Erythroblast (primary cell): ENCODE measurements at places on chromosomes 2 and 18.

DNA sequence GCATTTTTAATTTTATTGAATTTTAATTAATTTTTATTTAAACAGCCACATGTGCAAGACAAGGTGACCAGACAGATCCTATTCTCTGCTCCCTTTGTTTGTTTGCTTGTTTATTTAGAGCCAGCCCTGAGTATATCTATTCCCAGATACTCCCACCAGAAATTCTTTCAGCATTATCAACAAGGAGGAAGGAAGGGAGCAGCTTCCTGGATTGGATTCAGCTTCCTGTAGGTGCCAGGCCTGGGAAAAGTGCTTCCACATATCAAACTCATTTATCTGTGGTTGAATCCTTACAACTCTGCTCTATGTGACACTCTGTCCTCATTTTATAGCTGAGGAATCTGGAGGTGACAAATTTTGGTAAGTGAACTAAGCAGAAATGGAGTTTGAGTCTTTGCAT, 60.5 kb upstream of the KLF7 start:
- DNase-seq, result no peak

DNA sequence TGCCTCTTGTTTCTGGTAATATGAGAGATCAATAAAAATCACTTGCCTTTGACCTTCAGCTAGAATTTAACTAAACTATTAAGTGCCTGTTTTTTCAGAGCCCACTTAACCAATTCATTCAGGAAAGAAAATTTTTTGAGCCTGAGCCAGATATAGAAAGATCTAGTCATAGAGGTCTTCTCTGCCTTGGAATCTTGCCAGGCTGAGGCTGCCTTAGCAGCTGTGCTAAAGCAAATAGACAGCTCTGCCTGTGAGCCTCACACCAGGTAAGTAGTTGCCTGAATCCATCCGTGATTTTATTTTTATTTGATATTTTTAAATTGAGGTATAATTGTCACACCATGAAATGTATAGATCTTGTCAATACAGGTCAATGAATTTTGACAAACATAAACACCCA, 27.4 kb downstream of the EVX2 start:
- no peak for DNase-seq

- DNase-seq, result no peak
Measured at GRCh38 chr18:58625839-58626238, 3.1 kb downstream of the ALPK2 start.

DNA sequence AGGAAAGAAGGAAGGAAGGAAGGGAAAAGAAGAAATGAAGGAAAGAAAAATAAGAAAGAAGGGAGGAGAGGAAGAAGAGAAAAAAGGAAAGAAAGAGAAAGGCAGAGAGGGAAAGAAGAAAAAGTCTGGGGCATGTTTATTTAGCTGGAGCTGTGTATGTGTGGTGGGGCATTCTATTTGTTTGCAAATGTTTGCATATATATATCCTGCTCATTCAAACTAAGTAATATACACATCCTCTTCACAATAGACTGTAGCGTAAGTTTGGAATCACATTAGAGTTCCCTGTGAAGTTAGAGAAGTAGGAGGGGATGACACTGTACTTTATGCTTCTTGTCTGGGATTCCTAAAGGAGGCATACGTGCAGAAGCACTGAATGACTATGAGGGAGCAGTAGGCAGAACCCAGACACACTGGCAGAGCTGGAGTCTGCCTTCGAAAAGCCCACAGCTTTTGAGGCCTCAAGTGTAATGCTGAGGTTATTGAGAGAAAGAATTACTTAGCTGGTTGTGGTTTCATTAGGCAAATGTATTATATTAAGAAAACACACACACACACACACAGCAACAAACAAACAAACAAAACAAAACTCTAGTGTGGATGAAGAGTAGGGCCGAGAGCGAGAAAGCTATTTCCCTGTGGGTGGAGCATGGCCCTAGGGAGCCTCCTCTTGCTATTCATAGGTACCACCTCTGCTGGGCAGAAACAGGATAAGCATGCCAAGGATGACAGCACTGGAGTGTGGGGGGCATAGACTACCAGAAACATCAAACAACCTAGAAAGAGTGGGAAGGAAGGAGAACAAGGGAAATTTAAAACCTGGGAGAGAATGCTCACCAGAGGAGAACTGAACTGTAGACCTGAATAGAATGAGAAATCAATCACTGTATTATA, 905.1 kb upstream of the NXPH2 start:
- no peak for DNase-seq

GRCh38 chr2:36515538-36515937, 82.4 kb downstream of the FEZ2 start:
- no peak for DNase-seq

DNA sequence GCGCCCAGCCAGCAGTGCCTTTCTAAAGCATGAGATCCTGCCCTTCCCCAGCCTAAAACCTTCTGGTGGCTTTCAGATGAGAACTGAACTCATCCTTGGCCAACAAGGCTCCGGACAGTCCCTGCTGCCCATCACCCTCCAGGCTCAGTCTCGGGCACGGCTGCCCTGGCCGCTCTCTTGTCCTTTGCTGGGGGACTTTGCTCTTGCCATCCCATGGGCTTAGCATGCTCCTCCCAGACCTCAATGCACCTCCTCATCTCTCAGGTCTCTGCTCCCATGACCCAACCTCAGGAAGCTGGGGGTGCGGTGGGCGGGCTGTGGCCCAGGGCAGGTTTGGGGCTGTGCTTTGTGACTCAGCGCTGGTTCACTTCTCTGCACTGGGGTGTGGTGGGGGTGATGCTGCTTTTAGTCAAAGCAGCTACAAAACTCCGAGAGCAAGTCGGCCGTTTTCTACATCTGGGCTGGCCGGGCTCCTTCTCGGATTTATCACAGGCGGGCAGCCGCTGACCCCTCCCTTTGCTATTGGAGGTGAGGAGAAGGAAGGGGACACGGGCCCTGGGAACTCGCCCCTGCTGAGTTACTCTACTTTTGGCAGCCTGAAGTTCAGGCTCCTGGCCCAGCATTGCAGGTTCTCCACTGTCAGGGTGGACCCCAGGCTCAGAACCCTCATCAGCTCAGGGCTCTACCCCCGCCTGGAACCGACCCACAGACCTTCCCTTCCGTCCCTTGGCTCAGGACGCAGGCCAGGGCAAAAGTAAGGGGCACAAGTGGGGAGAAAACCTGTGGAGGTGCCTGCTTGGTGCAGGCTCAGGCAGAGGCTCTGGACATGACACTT, 90.6 kb upstream of the TAF1B start:
- no peak for DNase-seq

DNA sequence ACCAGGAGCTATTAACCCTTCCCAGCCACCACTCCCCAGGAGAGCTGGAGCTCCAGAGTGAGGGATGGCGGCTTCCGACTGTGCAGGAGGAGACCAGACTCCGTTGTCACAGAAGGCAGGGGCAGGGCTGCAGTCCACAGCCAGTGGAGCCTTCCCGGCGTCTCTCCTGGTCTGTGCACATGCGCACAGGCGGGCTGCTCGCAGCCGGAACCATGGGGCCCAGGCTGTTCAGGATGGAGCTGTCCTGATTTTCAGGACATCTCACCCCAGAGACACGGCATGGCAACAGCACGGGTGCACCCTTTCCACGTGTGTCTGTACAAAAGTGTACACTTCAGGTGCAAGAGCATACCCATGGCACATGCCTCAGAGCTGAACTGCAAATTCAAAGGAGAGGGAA, 28.9 kb downstream of the EIPR1 start:
- no peak for DNase-seq

- DNase-seq, result no peak
Measured at GRCh38 chr2:84938194-84938879, 32.6 kb upstream of the KCMF1 start.

DNA sequence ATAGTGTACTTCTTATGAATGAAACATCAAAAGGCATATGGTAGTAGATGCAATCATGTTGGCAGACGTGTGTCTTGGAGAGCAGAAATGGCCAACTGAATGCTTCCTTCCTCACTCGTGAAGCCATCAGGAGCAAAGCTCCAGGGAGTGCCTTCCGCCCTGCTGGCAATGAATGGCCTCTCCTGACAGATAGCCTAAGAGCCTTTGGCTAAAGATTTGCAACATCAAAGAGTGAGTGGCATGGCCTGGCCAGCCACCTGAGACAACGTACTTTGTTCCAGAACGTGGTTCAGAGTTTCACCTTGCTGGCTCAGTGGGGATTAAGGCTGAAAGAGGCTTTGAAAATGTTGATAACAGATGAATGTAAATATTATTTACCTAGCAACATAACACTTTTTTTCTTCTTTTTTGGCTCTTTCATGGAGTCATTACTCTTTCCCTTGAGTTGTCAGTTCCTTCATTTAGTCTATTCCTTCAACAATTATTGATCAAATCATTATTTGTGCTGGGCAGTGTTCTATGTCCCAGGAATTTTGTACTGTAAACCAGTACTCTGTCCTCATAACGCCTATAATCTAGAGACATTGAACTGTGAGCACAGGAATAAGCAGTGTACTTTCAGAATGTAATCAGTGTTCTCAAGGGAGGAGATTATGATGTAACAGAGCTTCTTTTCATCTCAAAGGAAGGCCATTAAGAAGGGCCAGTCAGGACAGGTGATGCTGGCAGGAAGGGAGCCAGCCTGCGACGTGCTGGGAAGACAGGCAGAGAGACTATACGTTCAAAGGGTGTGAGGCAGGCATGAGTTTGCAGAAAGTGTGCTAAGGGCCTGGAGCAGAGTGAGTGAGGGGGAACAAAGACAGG, 59.4 kb upstream of the SH3RF3 start:
- DNase-seq, result no peak

GRCh38 chr2:6418291-6418690, 447.4 kb downstream of the CMPK2 start:
- DNase-seq, result no peak

DNA sequence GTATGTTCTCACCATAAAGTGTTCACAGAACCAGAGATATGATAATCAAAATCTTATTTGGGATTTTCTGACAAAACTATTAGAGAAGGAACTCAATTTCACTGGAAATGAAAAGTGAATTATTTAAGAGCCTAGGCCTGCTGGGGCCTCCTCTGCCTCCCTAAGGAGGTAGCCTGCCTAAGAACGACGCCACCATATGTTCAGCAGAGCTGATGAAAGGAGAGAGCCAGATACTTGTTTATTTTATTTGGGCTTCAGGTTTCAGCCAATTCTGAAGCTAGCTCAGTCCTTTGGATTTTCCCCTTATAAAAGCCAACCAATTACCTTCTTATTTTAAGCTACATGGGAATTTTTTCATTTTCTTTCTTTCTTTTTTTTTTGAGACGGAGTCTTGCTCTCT, 433.1 kb upstream of the MAP2 start:
- DNase-seq, result no peak

DNA sequence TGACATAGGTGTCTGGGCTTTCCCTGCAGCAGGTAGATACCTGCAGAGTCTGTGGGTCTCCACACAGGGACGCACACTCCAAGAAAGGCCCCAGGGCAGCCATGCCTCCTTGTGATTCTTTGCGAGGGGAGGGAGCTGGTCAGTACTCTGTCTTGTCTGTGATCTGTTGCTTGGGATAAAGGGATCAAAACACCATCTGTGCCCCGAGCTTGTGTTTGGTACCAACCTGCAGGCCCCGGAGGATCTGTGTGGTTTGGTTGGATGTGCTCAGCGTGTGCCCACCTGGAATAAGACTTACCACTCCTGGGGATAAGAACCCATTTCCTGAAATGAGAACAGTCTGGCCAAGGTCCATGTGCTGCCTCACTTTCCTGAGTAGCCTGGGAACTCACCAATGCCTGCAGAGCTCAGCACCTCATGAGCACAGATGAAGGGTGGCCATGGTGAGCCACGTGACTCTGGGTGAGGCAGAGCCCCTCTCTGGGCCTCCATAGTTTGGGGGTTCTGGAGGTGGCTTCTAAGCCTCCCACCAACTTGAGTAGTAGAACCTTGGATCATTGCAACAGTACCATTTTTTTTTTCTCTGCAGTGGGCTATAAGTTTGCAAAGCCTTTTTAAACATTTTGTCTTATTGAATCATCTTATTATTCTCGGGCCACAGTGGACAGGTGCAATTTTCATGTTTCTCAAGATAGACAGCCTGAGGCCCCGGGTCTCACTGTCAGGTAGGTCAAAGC, 134.8 kb downstream of the DDX1 start:
- no peak for DNase-seq
